ENCODE measurements at places on chromosomes 11 and 22.

GRCh38 chr22:41315586-41315985 is 14.3 kb downstream of the ZC3H7B start:
- no peak for DNase-seq

DNA sequence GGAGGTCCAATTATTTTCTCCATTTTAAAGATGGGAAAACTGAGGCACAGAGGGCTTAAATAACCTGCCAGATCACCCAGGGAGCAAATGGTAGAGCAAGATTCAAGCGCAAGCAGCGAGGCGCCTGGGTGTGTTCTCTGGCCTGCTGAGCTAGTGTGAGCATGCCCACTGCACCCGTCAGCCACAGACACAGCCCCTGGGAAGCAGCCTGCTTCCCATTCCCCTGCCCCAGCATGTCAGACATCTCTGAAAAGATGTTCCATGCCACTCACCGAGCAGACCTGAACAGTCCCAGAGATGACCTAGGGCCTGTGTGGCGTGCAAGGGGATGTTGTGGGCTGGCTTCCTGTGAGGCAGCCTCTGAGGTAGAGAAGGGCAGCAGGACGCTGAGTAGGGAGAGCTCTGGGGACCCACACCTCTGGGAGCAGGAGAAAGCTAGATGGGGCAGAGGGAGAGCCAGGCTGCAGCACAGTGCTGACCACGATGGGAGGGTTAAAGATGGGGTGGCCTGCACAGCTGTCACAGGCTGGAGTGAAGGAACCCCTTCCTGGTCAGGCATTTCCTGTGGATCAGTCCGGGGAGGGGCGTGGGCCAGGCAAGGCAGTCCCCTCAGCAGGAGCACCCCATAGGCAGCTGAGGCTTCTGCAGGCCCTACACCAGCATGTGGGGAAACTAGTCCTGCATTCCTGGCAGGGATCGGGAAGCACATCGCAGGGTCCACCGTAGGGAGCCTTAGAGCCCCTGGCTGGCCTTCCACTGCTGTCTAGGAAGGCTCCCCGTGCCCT is 101.4 kb downstream of the GALNT18 start:
- no peak for DNase-seq

DNA sequence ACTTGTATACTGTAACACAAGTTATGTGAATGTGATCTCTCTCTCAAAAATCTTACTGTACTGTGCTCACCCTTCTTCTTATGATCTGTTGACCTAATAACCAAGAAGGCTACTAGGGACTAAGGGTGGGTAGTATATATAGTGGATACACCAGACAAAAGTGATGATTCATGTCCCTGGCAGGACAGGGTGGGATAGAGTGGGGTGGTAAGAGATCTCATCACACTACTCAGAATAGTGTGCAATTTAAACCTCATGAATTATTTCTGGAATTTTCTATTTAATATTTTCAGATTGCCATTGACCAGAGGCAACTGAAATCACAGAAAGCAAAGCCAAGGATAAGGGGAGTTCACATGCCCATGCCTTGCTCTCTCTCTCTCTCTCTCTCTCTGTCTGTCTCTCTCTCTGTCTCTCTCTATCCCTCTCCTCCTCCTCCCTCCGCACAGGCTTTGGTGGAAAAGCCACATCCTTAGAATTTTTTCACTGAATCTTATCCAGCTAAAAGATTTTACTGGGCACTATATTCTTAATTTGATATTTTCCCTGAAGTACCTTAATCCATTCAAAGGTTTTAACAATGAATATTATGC is 12.0 kb upstream of the STK33 start:
- no peak for DNase-seq

- DNase-seq, result no peak
These were observed 7.8 kb upstream of the TMEM216 start for GRCh38 chr11:61384271-61385242.

DNA sequence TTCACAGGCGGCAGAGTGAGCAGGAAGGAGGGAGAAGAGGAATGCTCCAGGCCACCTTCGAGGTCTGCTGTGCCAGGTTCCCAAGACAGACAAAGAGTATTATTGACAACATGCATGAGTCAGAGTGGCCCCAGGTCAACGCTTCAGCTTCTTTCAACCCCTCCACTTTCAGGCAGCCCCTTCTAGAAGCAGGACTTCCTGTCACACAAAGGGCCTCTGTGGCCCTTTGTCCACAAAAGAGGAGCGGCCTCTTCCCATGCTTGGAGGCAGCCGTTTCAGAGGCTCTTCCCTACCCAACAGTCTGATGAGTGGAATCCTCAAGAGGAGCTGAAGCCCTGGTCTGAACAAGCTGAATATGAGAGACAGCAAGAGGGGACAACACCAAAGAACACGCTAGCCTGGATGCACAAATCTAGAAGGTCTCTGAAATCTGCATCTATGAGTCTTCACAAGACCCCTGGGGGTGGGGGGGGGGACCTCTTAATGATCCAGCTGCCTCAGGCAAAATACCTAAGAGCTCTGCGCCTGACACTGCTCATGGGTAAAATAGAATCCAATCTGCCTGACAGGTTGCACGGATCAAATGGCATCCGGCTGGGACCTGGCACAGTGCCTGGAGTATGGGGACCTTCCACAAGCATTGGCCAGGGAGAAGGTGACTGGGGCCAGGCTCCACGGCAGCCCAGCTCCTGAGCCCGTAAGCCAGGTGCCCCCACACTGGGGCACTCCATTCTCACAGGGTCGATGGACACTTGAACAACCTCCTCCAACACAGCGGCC is 67.5 kb downstream of the PACSIN2 start:
- DNase-seq, result no peak

DNA sequence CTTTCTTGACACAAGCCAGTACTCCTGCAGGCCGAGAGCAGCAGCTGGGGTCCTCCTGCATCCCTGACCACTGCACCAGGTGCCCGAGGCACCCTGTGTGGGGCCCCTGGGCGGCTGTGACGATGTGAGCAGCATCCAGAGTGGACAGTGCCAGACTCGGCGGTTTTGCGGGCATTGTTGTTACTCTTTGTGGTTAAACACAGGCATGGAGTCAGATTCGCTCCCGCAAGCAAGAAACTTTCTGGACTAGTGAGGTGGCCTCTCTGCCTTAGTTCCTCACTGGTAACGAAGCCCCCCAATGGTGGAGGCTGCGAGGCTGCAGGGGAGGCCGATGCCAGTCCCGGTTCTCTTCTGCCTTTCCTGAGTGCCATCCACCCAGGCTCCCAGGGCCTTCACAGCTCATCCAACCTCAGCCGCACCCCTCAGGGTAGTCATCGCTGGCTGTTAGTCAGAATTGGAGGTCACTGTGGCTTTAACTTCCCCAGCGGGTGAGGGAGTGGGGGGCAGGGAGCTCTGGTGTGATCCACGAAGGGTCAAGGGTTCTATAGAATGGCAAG is 3.7 kb upstream of the CLDN5 start:
- no peak for DNase-seq

GRCh38 chr11:65960824-65961266 is 689 bp upstream of the SART1 start:
- no peak for DNase-seq

DNA sequence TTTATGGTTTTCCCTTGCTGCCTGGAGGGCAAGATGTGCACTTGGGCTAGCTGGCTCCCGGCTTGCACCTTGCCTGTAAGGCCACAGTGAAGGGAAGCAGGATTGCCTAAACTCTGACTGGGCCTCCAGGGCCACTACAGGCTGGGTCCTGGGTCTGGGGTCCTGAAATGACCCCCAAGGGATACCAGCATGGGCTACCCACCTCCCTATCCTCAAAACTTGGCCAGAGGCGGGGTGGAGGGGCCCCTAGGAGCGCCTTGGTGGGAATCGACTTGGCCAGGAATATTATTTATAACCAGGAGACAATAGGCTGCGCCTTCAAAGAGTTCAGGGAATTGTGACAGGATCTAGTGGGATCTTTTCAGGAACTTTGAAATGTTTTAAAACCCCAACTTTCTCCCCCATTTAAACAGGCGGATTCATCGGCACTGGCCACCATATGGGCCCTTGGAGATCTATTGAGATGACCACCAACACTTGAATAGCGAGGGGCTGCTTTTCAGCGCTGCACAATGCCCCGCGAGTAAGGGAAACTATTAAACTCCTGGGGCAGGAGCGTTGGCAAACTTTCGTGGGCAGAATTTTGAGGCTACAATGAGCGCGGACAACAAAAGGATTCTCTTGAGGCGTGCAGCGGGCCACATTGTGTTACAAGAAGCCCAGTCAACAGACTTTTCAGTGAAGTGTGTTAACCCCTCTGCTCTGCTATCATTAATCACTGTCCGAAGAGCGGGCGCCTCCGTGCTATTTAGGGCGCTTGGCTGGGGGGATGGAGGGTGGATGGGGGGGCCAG is 15.2 kb downstream of the PAX6 start:
- no peak for DNase-seq

Data from thoracic aorta (tissue), 2 donors.